ENCODE measurements at places on chromosomes 1 and 21.

DNA sequence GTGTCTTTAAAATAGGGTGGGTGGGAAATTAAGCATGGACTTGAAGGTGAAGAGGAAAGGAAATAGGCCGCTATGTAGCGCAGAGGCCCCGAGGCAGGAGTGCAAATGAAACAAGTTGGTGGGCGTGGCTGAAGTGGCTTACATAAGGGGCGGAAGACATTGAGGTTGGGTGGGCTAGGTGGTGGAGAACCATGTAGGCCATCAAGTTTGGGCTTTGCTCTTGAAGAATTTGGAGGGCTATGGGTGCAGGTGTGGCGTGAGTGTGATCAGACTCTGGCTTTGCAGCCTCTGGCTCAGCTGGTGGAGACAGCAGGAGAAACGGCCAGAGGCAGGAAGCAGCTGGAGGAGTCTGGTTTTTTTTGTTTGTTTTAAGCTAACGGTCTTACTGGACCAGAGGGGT lies 6.7 kb downstream of the SLFNL1 start:
- DNase-seq = no peak

DNA sequence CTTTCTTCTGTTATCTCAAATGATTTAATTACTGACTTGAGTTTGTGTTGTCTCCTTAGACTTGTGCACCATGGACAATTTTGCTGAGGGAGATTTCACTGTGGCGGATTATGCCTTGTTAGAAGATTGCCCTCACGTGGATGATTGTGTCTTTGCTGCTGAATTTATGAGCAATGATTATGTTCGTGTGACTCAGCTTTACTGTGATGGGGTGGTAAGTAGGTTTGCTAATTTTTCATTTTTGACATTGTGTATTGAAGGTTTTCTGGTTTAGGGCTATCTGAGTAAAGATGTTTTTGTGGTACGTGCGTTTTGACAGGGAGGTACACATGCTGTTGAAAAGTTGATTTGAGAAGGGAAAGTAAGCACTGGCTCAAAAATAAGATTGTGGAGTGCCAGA lies 14.1 kb downstream of the TTC3 start:
- no peak for DNase-seq

DNA sequence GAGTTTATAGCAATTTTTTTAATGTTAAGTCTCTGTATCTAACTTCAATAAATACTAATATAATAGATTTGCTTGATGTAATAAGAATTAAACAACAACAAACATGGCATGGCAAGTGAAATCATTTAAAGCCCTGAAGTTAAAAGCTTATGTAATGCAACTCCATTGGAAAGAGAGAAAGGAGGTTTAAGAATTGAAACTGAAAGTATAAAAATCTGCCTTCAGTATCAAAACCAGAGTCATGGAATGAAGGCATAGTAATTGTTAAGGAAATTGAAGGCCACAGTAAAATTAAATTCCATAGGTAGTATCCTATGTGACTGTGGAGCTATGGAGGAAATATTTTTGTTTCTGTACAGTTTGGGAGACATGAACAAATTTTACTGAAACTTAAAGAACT lies 55.1 kb downstream of the PRDX6 start:
- DNase-seq = no peak

GRCh38 chr21:27301220-27301619 lies 334.3 kb upstream of the ADAMTS5 start:
- DNase-seq = no peak

DNA sequence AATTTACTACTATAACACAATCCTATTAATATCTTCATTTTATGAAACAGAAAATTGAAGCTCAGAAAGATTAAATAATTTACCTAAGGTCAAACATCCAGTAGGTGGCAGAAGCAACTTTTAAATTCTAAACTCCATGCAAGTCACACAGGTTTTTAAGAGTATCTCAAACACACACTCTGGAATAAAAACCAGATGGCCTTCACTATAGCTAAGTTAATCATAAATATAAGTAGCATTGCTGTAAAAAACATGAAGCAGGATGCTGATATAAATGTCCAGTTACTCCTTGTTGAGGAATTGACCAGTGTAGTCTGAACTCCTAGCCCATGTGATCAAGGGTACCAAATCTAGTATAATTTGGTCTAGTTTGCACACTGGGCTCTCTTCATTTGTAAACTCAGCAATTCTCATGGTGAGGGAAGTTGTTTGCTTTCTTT lies 9.4 kb upstream of the FMO3 start:
- no peak for DNase-seq

- DNase-seq = no peak
Observed at GRCh38 chr1:183019139-183019740, 4.0 kb upstream of the LAMC1 start.

DNA sequence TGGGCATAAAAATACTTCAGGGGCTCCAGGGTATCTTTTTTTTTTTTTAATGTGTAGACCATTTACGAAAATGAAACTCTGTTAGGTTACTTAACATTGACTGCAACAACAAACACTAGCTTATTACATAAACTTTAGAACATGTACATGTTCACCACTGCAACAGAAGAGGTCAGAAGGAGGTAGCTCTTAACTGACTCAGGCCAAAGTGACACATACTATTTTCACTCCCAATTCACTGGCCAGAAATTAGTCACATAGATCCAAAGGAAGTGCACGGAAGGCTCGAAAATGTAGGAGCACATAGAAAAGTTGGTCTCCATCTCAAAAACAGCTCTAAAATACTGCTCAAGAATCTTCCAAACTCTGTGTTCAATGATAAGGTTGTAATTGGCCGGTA lies 107.2 kb downstream of the AKT3 start:
- DNase-seq = no peak

- DNase-seq = no peak
Observed at GRCh38 chr21:22174746-22175145, 1176.5 kb downstream of the NCAM2 start.

- no peak for DNase-seq
Observed at GRCh38 chr21:27586326-27586725, 619.4 kb upstream of the ADAMTS5 start.

Data from activated naive CD8-positive, alpha-beta T cell treated with anti-CD3 and anti-CD28 coated beads, Interleukin-2, amount 50 U/mL, for 24 hours (primary cell).